Occipital lobe (tissue), 3 donors: ENCODE measurements at places on chromosomes 3 and 15.

- DNase-seq: no peak
These were observed 300.4 kb upstream of the ROPN1 start for GRCh38 chr3:124292329-124292728.

GRCh38 chr3:131655070-131655690, 152.4 kb upstream of the MRPL3 start:
- DNase-seq: no peak

- no peak for DNase-seq
These were observed 17.2 kb downstream of the CPA3 start for GRCh38 chr3:148882288-148882687.

- DNase-seq: no peak
These were observed 1.1 kb upstream of the WWTR1 start for GRCh38 chr3:149658744-149659497.

DNA sequence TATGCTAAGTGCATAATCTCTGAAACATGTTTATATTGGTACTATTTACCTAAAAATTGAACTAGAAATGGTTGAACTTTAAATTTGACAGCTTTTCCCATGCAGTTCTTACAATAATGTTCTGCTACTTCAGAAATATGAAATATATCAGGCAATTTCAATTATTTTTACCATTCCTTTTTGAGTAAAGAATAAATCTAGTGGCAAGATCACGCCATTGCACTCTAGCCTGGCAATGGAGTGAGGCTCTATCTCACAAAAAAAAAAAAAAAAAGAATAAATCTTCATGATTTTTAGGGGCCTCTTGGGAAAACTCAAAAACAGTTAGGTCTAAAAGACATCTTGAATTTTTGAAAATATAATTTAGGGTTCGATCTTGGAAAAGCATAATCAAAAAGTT, 10.6 kb upstream of the DNAAF4 start:
- no peak for DNase-seq

- DNase-seq: no peak
These were observed 26.7 kb downstream of the PIK3CA start for GRCh38 chr3:179174898-179175297.

DNA sequence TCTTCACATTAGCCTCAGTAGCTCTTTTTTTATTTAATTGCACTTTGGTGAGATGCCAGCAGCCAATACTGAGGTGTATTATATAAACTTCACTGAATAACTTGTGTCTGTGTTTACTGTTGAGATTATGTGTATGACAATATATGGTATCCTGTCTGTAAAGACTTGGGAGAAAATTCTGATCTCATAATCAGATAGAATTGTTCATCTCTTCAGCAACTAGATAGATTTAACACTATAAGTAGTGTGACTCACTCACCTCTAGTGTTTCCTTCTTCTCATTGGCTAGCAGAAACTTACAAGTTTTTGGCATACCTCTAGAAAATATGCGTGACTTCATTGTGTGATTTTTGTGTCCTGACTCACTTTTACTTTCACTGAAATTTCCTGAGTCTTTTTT, 67.6 kb upstream of the TGFBR2 start:
- no peak for DNase-seq

DNA sequence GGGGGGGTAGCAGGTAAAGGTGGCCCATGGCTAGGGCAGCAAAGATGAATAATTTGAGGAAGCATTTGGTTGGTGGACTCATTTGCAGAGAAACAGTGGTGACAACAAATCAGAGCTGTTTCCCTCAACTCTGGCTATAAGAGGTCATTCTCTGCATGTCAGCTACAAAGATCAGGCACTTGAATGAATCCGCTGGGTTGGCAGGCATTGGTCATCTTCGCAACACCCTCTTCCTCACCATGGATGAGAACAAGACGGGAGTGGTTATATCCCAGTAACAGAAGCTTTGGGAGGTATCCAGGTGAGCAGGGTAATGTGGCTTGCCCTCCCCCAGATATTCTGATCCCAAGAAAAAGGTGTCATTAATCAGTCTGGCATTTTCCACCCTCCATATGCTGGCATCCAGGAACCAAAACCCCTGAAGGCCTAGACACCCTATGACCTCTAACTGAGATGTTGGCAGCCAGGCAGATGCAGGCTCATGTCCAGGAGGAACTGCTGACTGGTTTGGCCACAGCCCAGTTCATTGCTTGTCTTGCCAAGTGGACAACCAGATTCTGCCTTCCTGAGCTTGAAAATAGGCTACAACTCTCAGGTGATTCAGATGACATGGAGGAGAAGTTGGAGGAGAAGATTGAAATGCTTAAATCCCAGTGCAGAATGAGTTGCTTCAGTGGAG, 108.9 kb upstream of the TRIM42 start:
- no peak for DNase-seq

GRCh38 chr15:75696854-75697259, 15.8 kb downstream of the CSPG4 start:
- DNase-seq: no peak

- DNase-seq: no peak
These were observed 1031.7 kb downstream of the MCTP2 start for GRCh38 chr15:95262866-95263564.

DNA sequence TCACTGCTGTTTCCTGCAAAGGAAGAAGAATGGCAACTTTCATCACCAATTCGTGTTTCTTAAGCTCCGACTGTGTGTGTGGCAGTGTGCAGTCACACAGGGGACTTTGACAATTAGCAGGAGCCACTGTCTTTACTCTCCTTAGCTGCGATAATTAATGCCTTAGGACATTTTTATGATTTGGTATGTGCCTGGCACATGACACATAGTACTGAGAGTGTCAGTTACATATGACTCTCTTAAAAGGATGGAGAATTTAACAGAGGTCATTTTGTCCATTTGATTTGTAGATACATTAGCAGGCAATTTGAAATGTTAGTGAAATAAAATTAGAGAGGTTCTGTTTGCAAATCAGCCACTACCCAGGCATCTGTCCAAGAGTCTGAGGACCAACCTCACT, 128.9 kb upstream of the VEPH1 start:
- no peak for DNase-seq

DNA sequence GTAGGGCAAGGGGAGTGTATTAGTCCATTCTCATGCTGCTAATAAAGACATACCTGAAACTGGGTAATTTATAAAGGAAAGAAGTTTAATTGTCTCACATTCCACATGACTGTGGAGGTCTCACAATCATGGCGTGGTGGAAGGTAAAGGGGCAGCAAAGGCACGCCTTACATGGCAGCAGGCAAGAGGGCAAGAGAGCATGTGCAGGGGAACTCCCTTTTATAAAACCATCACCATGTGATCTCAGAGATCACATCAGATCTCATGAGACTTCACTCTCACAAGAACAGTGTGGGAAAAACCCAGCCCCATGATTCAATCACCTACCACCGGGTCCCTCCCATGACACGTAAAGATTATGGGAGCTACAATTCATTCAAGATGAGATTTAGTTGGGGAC, 41.4 kb downstream of the SUMF1 start:
- no peak for DNase-seq

DNA sequence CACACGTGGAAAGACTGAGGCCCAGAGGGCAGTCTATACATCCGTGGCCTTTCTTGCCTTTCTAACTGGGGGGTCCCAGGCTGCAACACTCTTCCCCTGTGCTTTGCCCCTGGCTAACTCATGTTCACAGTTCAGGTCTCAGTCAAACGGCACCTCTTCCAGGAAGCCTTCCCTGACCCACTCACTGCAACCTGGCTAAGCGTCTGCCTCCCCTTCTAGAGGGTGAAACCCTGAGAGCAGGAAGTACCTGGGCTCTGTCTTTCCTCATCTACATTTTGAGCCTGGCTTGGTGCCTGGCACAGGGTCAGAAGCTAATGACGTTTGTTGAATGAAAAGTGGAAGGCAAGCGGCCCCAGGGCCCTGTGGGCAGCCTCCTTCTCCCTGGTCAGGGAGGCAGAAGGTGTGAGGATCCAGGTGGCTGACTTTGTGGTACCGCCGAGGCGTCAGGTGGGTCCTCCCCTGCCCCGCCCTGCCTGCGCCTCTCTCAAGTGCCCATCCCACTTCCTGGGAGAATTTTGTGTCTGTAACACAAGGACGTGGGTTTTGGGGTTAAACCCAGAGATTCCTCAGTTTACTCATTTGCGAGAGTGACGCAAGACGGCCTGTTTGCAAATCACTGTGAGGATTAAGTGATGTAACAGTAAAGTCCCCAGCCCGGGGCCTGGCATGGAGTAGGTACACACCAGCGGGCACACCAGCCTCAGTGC, 32.1 kb downstream of the DNASE1L3 start:
- DNase-seq: no peak

DNA sequence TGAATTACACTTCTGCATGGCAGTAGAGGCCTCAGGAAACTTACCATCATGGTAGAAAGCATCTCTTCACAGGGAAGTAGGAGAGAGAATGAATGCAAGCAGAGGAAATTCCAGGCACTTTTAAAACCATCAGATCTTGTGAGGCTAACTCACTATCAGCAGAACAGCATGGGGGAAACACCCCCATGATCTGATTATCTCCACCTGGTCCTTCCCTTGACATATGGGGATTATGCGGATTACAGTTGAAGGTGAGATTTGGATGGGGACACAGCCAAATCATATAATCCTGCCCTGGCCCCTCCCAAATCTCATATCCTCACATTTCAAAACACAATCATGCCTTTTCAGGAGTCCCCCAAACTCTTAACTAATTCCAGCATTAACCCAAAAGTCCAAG, 691.1 kb downstream of the SI start:
- no peak for DNase-seq

DNA sequence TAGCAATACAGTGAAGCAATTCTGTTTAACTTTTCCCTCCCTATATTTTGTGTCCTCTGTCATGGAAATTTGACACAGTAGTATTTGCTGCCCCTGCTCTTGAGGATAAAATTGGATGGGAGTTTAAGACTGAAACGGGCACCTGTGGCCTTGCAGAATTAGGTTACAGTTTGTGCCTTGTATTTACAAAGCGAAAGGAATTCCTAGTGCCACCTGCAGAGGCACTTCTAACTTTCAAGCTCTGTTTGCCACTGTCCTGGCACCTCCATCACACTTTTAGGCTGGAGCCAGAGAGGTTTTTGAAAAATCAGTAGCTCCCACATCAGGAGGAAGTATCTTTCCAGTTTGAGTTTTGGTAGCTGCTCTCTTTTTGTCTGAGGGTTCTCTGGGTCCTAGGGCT, 39.5 kb downstream of the CD86 start:
- no peak for DNase-seq

DNA sequence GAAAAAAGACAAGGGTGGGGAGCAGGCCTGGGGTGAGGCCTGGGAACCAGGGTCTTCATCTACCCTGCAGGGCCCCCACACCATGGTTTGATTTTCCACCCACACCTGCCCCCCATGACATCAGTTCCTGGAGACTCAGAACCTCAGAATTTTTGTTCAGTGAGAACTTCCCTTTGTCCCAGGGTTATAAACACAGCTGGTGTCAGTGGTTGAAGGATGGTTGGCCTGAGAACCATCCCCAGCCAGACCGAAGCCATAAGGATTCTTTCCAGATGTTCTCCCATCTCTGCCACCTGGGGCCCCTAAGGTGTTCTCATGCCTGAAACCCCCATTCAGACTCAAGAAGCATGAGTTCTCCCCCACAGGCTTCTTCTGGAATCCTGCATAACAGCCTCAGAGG, 16.6 kb downstream of the CCDC33 start:
- DNase-seq: no peak

- DNase-seq: no peak
These were observed 10.8 kb upstream of the TNFAIP8L3 start for GRCh38 chr15:51105430-51106016.

GRCh38 chr3:111851511-111851954, 7.5 kb upstream of the PHLDB2 start:
- DNase-seq: no peak

DNA sequence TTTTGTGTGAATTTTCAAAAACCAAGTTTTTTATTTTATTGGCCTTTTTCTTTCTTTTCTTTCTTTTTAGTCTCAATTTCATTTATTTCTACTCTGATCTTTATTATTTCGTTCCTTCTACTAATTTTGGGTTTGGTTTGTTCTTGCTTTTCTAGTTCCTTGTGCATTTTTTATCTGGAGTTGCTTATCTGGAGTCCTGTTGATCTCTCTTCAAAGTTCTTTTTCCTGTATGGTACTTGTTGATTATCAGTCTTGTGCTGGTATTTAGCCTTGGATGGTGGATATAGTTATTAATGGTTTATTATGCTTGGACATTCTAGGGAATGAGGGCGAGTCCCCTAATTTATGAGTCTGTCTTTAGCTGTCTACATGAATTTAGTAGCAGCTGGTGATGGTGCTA, 64.7 kb downstream of the LARS2 start:
- no peak for DNase-seq

DNA sequence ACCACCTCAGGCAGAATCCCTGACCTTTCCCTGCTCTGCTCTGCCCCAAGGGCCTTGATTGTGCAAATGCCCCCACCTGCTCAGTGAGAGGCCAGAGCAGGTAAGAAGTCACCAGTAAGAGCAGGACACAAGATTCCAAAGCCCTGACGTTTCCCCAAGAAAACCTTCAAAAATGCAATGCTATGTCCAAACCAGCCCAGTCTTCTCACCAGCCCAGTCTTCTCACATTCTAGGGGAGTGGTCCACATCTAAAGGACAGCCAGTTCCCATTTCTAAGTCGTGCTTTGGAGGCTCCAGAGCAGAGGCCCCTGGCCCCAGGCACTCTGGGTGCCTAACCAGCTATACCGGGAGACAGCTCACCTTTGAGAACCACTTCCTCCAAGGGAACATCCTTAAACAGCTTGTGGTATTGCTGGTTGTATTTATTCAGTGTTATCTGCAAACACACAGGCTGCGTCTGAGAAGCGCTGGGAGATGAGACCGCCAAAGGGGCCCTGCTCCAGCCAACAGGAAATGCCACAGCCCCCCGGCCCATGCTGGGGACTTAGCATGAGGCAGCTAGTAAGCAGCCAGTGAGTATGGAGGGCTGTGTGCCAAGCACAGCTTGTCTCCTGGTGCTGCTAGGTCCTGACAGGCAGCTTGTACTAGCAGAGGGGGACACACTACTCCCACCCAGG, 29.3 kb downstream of the GRAMD2A start:
- DNase-seq: no peak

DNA sequence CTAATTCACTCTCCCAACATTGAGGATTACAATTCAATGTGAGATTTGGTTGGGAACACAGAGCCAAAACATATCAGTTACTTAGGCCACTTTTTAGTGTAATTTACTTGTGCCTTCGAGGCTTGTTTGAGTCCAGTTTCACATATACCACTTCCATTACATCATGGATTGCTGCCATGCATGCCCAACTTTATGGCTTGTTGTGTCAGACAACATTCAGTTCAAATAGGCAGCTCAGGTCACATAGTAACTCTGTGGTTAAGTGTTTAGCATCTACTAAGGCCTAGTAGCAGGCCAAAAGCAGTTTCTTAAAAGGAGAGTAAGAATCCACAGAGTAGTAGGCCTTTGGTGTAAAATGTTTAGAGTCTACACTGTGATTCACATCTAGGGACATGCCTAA, 164.3 kb upstream of the GMNC start:
- no peak for DNase-seq

- no peak for DNase-seq
These were observed 106.0 kb upstream of the LINGO1 start for GRCh38 chr15:77738441-77739302.

GRCh38 chr15:74906067-74906449, 593 bp downstream of the FAM219B start:
- no peak for DNase-seq

- no peak for DNase-seq
These were observed 41.0 kb upstream of the CGNL1 start for GRCh38 chr15:57335293-57335715.

GRCh38 chr15:31758126-31758525, 272.2 kb upstream of the CHRNA7 start:
- peak; percentile 63 for DNase-seq
